ENCODE measurements at places on chromosomes 5 and 9.

- no peak for DNase-seq
Measured at GRCh38 chr5:150166037-150166649, 435 bp upstream of the CDX1 start.

DNA sequence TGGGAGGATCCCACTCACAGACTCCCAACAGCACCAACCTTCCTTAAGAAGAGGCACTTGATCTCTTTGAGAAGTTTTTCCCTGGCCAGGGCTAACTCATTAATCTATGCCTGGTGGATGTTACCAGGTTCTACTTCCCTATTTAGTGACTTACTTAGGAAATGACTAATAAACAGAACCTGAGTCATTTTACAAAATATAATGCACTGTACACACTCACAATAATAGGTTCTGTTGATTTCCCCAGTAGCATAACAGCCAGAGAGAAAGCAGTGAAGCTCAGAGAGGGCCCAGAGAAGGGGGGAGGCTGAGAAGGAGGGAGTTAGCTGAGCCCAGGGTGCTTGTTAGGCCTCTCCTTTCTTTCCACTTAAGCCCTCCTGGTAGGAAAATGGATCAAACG lies 27.1 kb downstream of the FRMD3 start:
- DNase-seq: no peak

GRCh38 chr5:6723122-6723815 lies 10.0 kb downstream of the TENT4A start:
- no peak for DNase-seq

- DNase-seq: no peak
Measured at GRCh38 chr5:158698768-158699284, 400.9 kb downstream of the EBF1 start.

DNA sequence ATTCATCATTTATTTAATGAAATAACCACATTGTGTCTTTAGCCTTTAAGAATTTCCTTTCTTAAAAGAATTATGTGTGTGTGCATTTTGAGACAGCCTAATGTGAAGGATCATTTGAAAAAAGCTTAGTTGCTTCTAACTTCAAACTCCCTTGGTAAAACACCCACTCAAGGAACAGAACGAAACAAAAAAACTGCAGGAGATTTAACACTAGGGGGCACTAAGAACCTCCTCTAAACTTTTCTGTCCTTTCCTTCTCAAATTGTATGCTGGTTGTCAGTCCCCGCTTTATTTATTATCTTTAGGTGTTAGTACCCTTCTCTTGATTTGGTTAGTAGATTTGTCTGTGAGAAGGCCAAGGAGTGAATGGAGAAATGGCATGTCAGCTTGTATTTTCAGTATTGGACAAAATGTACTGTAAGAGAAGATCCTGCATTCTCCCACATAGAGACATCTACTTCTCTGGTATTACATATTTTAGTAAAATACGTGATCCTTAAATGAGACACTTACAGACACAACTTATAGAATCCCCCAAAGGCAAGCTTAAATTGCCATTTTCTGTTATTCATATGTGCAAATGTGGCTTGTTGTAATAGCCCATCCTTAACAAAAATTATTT lies 229.7 kb downstream of the MRPS30 start:
- DNase-seq: no peak

DNA sequence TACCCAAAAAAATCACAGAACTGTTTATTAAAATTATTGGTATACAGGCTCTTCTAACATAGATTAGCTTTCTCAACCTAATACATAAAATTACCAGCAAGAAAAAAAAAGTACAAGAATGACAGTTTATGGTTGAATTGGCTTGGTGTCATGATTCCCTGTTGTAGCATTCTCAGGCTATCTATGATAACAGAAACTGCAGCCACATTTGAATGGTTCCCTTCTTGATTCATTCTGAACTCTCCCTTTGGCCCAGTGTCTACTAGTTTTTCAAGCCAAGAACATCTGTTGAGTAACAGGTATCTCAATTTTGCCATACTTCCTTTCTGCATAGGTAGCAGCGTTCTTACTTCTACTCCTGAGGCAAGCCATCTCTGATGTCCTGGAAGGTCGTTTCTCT lies 3.0 kb downstream of the SPIN1 start:
- DNase-seq: no peak
